ENCODE measurements at places on chromosomes 6 and 20. TPM values are rescaled to one million over a fixed set of nuclear protein-coding genes. Genes with fewer than 3 reads are reported as not detected.

Gene KHDC1
- 0.13 TPM for polyA plus RNA-seq

Gene CDH4
- not detected for polyA plus RNA-seq

DNA sequence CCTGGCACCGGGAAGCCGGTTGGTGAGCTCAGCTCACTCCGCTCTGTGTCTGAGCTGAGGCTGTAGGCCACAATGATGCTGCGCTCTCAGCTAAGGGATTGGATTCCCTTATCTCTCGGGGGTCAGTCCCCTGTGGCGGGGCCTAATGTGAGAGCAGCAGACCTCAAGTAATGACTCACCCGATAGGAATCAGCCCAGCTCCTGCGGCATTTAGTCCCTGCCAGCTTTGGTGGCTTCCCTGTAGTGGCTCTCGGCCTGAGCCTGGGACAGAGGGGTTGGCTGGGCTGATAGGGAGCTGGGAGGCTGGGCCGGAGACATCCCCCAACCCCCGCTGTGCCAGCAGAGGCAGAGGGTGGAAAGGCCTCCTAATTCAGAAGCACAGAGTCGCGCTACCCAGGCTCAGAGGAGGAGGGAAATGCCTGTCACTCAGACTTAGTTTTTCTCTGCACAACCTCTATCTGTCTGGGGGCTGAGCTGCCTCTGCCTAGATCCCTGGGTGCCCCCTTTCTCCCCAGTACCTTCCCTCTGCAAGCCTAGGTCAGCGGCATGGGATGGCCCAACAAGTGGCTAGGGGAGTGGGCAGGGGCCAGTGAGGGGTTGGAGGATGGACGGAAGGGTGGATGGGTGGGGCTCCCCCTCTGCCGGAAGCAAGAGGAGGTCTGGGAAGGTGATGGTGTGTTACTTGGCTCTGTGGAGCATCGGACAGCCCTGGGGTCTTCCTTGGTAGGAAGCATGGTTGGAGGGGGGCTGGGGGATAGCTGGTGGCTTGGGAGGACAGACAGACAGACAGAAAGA, 92.2 kb downstream of the CDH22 start:
- no peak for DNase-seq

DNA sequence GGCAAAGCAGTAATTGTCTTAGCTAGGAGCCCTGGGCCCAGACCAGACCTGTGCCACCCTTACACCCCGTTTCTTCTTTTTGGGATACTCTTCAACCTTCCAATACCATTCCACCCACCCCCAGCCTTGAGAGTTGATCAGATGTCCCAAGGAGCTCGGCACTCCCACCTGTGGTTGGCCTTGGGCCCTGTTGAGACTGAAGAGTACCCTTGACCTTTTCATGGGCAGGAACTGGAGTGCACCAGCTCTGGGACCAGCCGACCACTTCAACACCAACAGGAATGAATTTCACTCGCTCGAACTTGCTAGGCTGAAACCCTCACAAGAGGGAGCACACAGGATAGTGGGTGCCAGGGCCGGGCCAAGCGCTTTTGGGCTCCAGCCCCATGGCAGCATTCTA, 273.6 kb downstream of the PHACTR1 start:
- no peak for DNase-seq
